ENCODE measurements at places on chromosomes 6 and 20.

DNA sequence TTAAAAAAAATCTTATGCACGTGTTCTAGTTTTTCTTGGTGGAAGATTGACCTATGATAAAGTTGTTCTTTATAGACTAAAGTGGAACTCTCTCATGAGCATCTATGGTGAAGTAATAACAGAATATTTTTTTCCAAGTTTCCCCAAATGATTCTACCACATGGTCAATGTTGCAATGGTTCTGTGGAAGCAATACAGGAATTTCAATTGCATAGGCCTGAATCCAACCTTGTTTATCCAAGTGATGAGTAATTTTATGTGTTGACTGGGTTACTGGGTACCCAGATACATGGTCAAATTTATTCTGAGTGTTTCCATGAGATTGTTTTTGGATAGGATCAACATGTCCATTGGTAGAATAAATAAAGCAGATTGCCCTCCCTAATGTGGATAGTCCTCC, 581.5 kb downstream of the MMUT start:
- no peak for DNase-seq

DNA sequence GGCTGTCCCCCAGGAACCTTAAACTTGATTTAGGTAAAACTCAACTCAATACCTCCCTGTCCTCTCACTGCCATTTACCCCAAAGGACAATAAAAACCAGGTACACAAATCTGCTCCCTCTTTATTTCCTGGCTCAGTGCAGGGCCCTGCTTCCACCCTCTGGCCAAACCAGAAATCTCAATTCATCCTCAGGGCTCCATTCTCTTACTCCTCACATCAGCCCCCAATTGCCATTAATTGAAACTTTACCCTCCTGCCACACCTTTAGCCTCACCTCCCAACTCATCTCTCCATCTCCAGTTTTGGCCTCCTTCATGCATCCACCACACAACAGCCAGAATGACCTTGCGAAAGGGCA, 10.5 kb downstream of the ZBTB2 start:
- DNase-seq: no peak

- no peak for DNase-seq
Measured at GRCh38 chr6:1726341-1726768, 116.6 kb downstream of the FOXC1 start.

GRCh38 chr6:137894779-137895385, 27.8 kb downstream of the TNFAIP3 start:
- DNase-seq: no peak

DNA sequence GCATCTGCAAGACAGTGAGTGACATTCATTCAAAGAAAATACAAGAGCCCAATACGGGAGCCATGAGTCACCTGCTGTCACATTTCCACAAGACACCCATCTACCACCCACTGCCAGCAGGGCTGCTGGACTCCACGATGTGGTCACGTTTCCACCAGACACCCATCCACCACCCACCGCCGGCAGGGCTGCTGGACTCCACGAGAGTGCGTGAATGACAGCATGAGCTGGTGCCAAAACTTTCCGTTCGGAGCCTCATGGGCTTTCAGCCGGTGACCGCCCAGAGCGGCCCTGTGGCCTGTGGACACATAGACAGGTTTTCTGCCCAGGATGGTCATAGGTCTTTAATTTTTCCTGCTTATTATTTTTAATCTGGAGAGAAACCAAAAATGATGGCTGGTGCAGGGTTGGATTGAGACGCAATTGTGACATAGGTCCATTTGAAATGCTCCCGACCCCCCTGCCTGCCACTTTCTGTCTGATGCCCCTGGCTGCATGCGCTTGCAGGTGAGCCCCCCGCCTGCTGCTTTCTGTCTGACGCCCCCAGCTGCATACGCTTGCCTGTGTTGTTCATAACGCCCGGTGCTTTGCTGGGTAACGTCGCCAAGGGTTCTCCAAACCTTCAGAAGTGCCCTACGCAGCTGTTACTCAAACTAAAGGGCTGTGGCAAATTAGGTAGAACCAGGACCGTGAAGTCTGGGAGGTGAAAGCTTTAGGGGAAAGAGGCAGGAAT, 59.1 kb upstream of the SMOC2 start:
- DNase-seq: no peak
